ENCODE measurements at places on chromosomes 1 and 21.
A peak's percentile ranks its signal among the peaks of the same experiment; 100 is the strongest.

DNA sequence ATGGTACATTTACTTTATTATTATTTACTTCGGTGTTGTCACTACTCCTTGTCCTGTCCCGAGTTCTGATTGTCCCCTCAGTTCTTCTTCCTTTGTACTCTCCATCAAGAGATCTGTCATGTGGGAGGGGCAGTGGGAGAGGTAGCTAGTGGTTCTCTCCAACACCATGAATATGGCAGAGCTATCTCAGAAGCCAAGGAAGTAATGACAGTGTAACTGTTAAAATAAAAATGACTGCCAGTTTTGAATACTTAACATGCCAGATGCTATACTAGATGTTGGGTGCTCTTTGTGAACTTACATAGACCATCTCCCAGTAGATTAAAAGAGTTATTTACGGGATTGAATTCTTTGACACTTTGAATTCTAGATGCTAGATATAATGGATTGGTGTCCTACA is 28.6 kb downstream of the IVNS1ABP start:
- no peak for DNase-seq

- no peak for DNase-seq
Measured at GRCh38 chr21:45299026-45299863, 11.6 kb upstream of the POFUT2 start.

DNA sequence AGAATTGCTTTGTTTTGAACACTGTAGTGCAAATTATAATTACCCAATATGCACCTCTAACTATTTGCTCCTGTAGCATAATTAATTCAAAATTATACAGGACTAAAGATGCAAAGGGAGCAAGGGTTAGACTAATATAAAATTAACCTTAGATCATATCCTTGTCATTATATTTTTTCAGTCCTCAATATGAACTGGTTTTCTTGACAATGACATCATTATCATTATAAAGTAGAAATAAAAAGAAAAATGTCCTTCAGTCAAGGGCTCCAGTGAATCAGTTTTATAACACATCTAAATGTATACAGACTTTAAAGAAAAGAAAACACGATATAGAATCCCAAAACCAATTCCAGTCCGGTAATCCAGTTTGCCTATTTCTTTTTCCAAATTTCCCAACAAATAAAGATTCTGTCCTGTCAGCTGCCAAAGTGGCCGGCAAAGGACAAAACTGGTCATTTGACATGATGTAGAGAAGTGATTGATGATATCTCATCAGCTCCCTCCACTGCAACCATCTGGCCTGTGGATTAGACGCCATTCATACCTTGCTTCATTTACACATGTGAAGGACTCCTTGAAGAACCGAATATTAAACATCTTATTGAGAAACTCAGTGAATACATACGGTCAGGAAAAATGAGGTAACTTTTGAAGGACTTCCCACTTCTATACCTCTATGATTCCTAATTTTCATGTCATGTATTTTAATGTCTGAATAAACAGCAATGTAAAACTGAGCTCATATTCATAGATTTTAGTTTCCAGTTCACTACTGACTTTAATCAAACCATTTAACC is 15.5 kb downstream of the DPYD start:
- no peak for DNase-seq

DNA sequence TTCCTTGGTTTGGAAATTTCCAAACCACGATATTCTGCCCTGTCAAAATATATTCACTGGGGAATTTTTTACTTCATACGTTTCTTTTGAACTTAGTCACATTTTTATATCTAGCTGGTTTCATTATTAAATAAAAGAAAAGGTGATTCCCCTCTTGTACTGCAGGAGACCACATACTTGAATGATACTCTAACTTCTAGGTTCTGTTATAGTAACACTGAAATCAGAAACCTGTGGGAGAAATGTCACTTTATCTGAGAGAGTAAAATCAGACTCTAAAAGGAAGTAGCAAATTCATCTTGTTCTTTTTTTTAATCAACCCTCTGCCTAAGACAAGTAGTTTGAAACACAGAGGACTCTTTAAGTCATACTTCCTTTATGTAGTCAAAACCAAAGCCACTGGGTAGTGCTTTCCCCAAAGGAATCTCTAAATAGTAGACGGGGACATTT is 34.4 kb downstream of the MRPL39 start:
- DNase-seq: no peak

GRCh38 chr1:176826265-176826664 is 338.2 kb downstream of the ASTN1 start:
- DNase-seq: no peak

DNA sequence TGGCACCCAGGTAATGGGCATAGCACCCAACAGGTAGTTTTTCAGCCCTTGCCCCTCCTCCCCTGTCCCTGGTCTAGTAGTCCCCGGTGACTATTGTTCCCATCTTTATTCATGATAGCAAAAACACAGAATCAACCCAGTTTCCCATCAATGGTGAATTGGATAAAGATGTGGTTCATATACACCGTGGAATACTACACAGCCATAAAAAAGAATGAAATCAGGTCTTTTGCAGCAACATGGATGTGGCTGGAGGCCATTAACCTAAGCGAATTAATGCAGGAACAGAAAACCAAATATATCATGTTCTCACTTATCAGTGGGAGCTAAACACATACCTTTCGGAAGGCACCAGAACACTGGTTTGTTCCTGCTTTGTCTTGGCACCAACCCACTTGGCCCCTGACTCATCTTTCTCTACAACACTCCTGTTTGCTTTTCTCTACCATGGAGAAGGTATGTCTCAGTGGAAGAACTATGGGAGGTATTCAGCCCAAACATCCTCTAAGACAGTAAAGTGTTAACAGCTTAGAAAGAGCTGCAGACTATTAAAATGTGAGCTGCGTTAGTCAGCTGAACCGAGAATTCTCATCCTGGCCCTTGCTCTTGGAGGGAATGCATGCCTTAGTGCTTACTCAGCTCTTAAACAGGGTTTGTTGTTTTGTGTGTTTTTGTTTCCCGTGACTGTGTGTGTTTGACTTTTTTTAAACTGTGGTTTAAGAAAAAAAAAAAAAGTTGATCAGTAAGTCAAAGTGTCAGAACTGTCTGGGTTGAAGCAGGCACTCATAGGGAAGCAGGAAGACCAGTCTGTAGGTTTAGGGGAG is 203.0 kb downstream of the TOMM20 start:
- DNase-seq: peak; percentile 42

DNA sequence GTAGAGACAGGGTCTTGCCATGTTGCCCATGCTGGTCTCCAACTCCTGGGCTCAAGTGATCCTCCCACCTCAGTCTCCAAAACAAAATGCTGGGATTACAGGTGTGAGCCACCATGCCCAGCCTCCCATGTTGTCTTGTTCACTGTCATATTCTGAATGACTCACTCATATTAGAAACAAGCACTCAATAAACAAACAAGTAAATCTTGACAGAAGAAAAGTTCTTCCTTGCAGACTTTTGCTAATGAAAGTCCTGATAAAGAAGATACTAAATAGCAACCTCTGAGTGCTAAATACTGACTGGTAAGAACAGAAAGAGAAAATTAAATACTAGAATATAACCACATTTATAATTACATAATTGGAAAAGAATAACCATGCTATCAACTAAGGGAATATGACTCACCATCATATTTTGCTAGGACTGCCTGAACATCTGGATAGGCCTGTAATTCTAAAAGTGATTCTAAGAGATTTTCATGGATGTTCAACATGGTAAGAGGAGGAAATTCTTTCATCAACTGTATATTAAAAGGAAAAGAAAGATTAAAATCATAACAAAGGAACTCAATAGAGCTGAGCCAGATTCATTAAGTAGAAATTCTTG is 37.3 kb downstream of the ST7L start:
- DNase-seq: no peak

- DNase-seq: no peak
Measured at GRCh38 chr1:171819946-171820345, 21.4 kb upstream of the DNM3 start.

GRCh38 chr1:186578325-186579016 is 101.8 kb downstream of the PTGS2 start:
- no peak for DNase-seq

DNA sequence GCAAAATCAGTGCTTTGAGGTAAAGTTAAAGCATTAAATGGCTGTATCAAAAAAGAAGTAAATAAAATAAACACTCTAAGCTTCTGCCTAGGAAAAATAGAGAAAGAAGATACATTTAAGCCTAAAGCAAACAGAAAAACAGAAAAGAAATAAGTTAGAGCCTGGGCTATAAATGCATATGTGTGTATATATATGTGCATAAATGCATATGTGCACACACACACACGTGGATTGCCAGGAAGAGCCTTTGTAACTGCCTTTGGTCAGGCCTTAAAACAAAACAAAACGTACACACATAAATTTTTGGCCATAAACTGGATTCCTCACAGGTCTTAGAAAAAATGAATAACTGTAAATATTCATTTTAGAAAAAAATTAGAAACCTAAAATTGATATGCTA is 925.8 kb downstream of the MRPL39 start:
- no peak for DNase-seq

DNA sequence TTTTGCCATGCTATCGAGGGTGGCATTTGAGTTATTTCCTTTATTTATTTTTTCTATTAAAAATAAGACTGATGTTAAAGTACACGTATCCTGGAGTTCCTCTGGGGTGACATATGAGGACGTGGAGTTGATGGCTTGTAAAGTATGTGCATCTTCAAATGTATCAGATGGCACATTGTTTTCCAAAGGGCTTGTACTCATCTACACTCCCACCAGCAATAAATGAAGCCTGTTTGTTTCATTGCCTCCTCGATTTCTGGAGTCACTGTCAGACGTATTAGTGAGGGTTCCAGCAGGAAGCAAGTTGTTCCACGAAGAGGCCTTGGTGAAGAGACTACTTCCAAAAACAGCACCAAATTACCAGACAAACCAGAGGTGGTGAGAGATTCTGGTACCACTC is 423.9 kb downstream of the NPHP4 start:
- DNase-seq: no peak

DNA sequence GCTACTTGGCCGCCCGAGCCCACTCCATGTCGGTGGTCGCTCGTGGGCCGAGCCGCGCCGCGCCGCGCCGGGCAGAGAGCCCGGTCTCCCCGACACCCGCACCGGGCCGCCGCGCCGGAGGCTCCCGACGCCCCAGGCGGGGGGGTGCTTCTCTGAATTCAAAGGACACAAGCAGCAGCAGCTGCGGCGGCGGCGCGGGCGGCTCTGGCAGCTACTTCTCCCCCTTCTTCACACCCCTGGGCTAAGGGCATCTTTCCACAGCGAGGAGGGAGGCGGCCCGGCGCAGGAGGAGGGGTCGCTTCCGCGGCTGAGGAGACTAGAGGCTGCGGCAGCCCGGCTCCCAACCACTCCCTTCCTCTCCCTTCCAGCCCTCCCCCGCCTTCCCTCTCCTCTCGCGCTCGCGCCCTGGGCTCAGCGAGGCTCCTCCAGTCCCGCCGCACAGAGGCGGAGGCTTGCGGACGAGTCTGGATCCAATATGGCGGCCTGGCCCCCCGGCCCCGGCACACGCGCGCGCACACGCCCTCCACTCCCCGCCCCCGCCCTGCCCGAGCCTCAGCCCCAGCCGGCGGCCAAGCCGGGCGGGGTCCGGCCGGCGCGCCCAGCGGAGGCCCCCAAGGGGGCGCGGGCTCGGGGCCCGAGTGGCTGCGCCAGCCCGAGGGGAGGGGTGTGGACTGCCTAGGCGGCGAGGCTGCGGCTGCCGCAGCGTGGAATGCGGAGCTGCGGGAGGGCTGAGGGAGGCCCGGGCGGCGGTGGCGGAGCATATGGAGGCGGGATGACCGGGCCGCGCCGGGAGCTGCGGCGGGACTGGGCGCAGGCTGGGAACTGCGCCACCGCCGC is at the start of gene CDC42BPA:
CDC42BPA (minus strand) TSS at position 477 of the 837 bp plus-strand sequence. CDS start 1,310 bp downstream, outside the sequence.
- peak; percentile 86 for DNase-seq

DNA sequence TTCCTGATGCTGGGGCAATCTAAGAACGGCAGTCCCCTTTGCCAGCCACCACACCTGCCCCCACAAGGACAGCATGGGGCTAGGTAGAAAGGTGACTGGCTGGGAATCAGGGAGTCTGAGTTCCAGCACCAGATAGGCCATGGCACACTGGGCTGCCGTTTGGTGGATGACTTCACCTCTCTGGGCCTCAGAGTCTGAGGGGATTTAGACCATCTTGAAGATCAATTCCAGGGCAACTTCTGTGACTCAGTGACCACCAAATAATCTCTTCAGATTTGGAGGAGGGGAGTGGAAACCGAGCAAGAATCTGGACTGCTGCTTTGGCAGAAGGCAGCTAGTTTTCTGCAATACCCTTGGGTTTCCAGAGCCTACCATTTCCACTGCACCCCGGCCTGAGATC is 92.1 kb upstream of the EDN2 start:
- no peak for DNase-seq

DNA sequence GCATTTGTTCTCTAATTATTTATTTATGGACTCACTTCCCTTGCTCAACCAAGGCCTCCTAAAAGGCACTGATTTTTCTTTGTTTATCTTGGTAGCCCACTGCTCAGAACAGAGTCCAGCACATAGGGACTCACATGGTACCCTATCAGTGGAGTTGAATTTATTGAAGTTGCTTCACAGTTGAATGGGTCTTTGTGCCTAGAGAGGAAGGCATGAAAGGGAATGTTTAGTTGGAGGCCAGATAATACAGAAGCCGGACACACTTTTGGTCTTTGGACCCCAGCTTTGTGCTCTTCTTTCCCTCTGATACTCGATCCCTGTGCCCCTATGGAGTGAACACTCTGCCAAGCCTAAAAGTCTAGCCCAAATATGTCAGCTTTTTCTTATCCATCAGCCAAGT is 429.0 kb downstream of the PRDM2 start:
- no peak for DNase-seq

DNA sequence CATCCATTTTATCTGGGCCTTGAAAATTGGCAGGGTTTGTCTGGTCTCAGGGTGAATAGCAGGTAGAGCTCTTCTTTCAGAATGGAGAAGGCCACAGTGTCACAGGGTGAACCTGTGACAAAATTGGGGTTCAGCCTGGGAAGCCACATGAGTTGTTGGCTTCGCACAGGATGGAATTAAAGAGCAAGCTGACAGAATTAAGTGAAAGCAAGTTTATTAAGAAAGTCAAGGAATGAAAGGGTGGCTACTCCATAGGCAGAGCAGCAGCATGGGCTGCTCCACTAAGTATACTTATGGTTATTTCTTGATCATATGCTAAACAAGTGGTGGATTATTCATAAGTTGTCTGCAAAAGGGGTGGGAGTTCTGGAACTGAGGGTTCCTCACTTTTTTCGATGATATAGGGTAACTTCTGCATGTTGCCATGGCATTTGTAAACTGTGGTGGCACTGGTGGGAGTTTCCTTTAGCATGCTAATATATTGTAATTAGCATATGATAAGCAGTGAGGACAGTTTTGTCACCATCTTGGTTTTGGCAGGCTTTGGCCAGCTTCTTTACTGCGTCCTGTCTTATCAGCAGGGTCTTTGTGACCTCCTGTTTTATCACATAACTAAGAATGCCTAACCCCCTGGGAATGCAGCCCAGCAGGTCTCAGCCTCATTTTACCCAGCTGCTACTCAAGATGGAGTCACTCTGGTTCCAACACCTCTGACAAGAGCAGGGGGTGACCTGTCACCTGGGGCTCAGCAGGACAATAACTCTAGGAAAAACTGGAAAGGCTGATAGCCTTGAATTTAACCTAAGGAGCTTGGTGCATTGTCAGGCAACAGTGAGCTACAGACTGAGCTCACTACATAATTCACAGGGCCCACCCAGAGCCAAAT is 5.1 kb downstream of the IFNAR2 start:
- no peak for DNase-seq
